ENCODE measurements at places on chromosomes 4 and X. TPM values are rescaled to one million over a fixed set of nuclear protein-coding genes. Genes with fewer than 3 reads are reported as not detected.

GRCh38 chrX:110561034-110561433 lies 202.4 kb downstream of the RTL9 start:
- no peaks in the 10 kb centered on the region for H3K4me1 ChIP-seq
- no peak overlapping the region for H3K27ac ChIP-seq
- no peaks in the 10 kb centered on the region for H3K27me3 ChIP-seq
- H3K36me3 ChIP-seq: no peaks in the 10 kb centered on the region
- H3K4me3 ChIP-seq: no peak overlapping the region
- no peak for DNase-seq

Gene SERPINA7
- total RNA-seq: not detected

DNA sequence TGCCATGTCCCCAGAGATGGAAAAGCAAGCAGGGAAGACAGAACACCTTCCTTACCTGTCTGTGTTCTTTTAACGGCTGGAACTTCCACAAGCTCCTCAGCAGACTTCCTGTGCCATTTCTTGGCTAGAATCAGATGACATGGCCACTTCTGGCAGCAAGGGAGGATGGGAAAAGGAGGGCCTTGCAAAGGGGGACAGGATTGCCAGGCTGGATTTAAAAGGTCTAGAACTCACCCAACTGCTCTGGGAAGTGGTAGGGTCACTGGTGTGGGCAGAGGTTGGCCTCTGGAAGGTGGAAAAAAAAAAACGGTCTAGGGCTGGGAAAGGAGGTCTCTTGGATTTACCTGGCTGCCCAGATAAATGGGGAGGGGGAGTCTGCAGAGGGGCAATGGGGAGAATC lies 1.6 kb upstream of the USP11 start:
- peak overlapping the region; percentile 100 for H3K27ac ChIP-seq
- no peaks in the 10 kb centered on the region for H3K27me3 ChIP-seq
- peaks cover 23% of the 10 kb centered on the region for H3K4me1 ChIP-seq
- DNase-seq: no peak
- H3K36me3 ChIP-seq: peaks cover 20% of the 10 kb centered on the region

Gene DDIT4L
- 6.9 TPM for total RNA-seq

Gene RAPGEF2
- total RNA-seq: 49.4 TPM

Gene RBM46
- 0.43 TPM for total RNA-seq

GRCh38 chrX:1462596-1463251 lies 10.0 kb upstream of the ASMTL start:
- no peaks in the 10 kb centered on the region for H3K4me1 ChIP-seq
- H3K36me3 ChIP-seq: no peaks in the 10 kb centered on the region
- H3K4me3 ChIP-seq: no peak overlapping the region
- DNase-seq: no peak
- peaks cover 31% of the 10 kb centered on the region for H3K27me3 ChIP-seq
- peak overlapping the region; percentile 30 for H3K27ac ChIP-seq

- H3K4me1 ChIP-seq: peaks cover 3% of the 10 kb centered on the region
- DNase-seq: no peak
- H3K4me3 ChIP-seq: no peak overlapping the region
- peaks cover 8% of the 10 kb centered on the region for H3K36me3 ChIP-seq
- no peak overlapping the region for H3K27ac ChIP-seq
- no peaks in the 10 kb centered on the region for H3K27me3 ChIP-seq
Measured at GRCh38 chr4:152398060-152398459, 137.8 kb downstream of the FBXW7 start.

Gene PNMA5
- total RNA-seq: not detected

- no peak overlapping the region for H3K4me3 ChIP-seq
- no peak overlapping the region for H3K27ac ChIP-seq
- no peaks in the 10 kb centered on the region for H3K27me3 ChIP-seq
Measured at GRCh38 chr4:165692082-165692481, 181.0 kb upstream of the TLL1 start.

GRCh38 chr4:28179126-28179525 lies 1318.5 kb downstream of the STIM2 start:
- no peak overlapping the region for H3K27ac ChIP-seq
- H3K27me3 ChIP-seq: no peaks in the 10 kb centered on the region
- H3K4me1 ChIP-seq: no peaks in the 10 kb centered on the region
- DNase-seq: no peak

DNA sequence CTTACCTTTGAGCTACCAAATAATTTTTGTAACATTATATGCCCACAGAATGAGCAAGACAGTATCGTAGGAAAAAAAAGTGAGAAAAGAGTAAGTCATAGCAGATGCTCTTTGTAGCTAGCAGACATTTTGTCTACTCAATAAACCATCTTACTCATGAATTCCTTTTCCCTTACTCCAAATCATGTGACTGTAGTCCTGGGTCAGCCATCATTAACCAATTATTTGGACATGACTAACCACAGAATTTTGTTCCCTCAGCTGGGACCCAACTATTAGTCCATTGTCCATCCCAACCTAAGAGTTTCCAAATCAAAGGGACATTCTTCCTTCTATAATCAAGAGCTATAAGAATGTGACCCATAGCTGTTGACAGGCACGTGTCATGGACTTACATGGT lies 11.4 kb downstream of the UBE2D3 start:
- H3K4me1 ChIP-seq: peaks cover 56% of the 10 kb centered on the region
- H3K27ac ChIP-seq: peak overlapping the region; percentile 87
- no peak overlapping the region for H3K4me3 ChIP-seq
- H3K36me3 ChIP-seq: peaks cover 6% of the 10 kb centered on the region
- DNase-seq: no peak
- H3K27me3 ChIP-seq: no peaks in the 10 kb centered on the region

Gene HSD17B11
- 18.7 TPM for total RNA-seq

Gene CXorf49
- not detected for total RNA-seq

- no peak overlapping the region for H3K27ac ChIP-seq
- peaks cover 2% of the 10 kb centered on the region for H3K27me3 ChIP-seq
- peaks cover 7% of the 10 kb centered on the region for H3K4me1 ChIP-seq
- H3K4me3 ChIP-seq: no peak overlapping the region
- no peaks in the 10 kb centered on the region for H3K36me3 ChIP-seq
Measured at GRCh38 chr4:73692254-73692653, 48.1 kb upstream of the CXCL8 start.

- no peak overlapping the region for H3K27ac ChIP-seq
- peaks cover 7% of the 10 kb centered on the region for H3K4me1 ChIP-seq
- H3K27me3 ChIP-seq: no peaks in the 10 kb centered on the region
- no peak overlapping the region for H3K4me3 ChIP-seq
- no peak for DNase-seq
- no peaks in the 10 kb centered on the region for H3K36me3 ChIP-seq
Measured at GRCh38 chr4:171478181-171478580, 335.0 kb upstream of the GALNTL6 start.

Gene TMSB15A
- 20.7 TPM for total RNA-seq

- H3K27me3 ChIP-seq: no peaks in the 10 kb centered on the region
- peaks cover 55% of the 10 kb centered on the region for H3K4me1 ChIP-seq
- H3K36me3 ChIP-seq: no peaks in the 10 kb centered on the region
Measured at GRCh38 chr4:30722359-30723200, 2.4 kb downstream of the PCDH7 start.

DNA sequence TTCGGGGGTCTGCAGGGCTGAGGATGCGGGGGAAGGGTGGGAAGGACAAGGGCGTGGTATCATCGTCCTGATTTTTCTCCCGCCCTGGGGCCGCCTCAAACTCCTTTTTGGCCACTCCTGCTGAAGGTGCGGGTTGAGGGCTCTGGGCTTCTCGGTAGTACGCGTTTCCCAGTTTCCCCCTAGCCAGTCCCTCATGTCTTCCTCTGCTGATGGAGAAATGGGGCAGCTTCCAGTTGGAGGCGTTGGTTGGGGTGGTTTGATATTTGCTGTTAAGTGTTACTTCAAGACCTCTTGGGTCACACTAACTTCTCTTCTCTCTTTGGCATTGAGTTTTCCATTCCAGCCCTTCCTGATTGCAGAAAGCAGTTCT lies 482 bp downstream of the GSTCD start:
- H3K27me3 ChIP-seq: no peaks in the 10 kb centered on the region
- H3K4me1 ChIP-seq: peaks cover 30% of the 10 kb centered on the region
- DNase-seq: no peak
- peak overlapping the region; percentile 99 for H3K4me3 ChIP-seq
- peak overlapping the region; percentile 100 for H3K27ac ChIP-seq
